CD4-positive, alpha-beta T cell treated with Interleukin-10 for 1 hour (primary cell): ENCODE measurements at places on chromosomes 6 and 20.
A peak's percentile ranks its signal among the peaks of the same experiment; 100 is the strongest.

- no peak for DNase-seq
These were observed 16.1 kb upstream of the LAMP5 start for GRCh38 chr20:9498322-9498721.

- no peak for DNase-seq
These were observed 263.6 kb downstream of the CD83 start for GRCh38 chr6:14380901-14381828.

DNA sequence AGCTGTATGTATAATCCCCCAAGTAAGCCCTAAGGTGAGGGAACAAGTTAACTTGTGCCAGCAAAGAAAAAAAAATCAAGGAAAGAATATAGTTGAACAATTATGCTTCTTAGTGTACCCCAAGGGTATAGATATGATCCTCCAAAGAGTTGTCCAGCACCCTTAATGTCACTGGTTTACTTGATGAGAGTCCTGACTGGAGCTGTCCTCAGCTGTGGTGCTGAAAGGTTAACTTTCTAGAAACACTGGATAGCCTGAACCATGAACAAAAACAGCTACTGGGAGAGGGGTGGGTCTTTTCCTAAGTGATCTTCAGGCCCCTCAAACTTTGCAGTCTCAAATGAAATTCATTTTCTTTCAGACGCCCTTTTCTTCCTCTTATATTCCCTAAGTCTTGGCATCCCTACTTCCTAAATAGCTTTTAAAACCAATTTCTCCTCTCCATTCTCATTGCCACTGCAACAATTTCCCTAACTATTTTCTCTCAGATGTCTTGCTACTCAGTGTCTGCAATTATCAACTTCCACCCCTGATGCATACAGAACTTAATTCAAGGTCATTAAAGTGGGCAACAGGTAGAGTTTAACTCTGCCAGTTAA lies 83.5 kb upstream of the PROKR2 start:
- DNase-seq: no peak

DNA sequence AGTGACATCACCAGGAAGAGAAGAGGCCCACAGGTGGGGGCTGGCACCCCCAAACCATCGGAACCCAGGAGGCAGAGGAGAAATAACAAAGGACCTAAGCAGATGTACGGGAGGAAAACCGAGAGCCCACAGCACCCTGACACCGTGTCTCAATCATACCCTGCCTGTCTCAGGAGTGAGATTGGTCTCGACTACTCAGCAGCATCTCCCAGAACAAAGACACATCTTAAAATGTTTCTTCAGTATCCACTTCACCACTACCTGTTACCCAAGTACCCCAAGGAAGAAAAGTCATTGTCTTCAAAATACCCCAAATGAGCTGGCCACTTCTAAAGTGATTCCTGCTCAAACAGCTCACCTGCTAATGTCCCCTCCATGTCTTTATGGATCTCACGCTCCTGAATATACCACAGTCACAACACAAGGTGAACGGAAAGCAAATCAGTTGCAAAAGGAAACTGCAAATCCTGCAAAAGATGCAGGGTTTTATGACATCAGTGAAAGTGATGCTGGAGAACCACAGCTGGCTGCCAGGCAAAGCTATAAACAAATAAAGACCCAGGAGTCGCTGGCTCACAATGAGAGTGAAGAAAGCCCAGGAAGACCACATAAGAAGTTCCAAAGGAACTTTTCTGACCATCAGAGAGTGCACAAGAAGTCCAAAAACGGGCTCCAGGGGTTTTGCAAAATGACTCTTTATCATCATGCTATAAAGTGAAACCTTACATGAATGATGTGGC lies 44.1 kb downstream of the PREX1 start:
- DNase-seq: peak; percentile 65

DNA sequence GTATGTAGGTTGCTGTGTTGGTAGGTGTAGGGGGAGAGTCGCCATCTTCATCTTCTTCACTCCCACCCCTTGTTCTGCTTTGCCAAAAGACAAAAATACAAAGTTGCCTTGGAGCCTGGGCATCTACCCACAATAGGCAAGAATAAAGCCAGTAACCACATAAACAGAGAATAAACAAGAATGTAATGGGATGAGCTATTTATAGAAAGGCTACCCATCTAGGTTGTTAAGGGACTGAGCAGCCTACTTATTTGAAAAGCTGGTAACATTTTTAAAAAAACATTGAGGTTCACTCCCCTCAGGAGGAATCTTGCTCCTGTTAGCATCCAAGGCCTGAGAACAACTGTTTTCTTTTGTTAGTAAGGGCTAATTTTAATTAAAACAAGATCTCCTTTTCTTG lies 301.4 kb upstream of the STXBP5 start:
- DNase-seq: no peak

GRCh38 chr6:98343797-98344196 lies 490.6 kb upstream of the POU3F2 start:
- DNase-seq: no peak

DNA sequence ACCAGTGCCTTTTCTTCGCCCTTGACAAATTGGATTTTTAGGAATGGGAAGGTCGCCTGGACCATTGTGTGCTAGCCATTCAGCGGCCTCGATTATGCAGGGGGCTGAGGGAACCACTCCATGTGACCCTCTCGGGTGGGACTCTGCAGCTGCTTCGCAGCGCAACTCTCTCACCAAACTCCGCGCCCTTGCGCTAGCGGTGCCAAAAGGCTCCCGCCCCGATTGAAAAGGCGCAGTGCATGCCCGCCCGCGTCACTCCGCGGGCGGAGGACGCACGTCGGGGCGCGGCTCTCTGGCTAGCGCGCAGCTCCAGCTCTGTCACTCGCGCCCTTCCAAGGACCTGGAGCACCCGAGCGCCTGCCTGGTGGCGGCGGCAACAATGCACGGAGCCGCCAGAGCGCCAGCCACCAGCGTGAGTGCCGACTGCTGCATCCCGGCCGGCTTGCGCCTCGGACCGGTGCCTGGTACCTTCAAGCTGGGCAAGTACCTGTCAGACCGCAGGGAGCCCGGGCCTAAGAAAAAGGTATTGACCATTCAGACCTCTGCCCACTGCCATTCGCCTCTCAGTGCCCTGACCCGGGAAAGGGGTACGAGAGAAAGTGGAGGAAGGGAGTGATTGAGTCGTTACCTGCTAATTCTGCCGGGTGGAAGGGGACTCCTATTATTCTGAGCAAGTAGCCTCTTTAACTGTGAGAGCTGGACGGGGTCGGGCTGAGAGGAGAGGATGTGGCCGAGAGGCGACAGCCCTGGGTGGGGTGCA lies at the start of gene PRDM13:
TSS of gene PRDM13 (plus strand) at position 178 of the 760 bp plus-strand sequence. CDS start at position 380, 202 bp downstream.
- DNase-seq: no peak

GRCh38 chr6:166488076-166488685 lies 98.3 kb downstream of the RAMACL start:
- DNase-seq: peak; percentile 88

- no peak for DNase-seq
These were observed 198.6 kb downstream of the BACH2 start for GRCh38 chr6:90098001-90098531.

GRCh38 chr6:69816569-69816968 lies 19.8 kb upstream of the LMBRD1 start:
- peak; percentile 44 for DNase-seq

- no peak for DNase-seq
These were observed 8.8 kb downstream of the CDH4 start for GRCh38 chr20:61260905-61261304.

DNA sequence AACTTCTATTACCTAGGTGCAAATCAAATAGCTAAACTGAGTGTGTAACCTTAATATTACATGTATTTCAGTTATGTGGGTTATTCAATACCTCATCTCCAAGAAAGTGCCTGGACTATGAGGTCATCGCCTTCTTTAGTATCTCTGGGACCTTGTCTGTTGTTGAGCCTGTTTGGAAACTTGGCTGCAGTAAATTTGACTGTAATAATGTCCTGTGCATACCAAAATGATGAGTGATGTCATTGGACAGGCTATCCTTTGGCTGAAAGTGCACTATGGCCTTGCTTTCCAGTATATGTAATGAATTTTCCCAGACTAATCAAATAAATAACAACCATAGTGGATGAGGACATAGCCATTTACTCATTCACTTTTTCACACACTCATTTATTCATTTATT lies 455.1 kb downstream of the ADGRB3 start:
- no peak for DNase-seq

DNA sequence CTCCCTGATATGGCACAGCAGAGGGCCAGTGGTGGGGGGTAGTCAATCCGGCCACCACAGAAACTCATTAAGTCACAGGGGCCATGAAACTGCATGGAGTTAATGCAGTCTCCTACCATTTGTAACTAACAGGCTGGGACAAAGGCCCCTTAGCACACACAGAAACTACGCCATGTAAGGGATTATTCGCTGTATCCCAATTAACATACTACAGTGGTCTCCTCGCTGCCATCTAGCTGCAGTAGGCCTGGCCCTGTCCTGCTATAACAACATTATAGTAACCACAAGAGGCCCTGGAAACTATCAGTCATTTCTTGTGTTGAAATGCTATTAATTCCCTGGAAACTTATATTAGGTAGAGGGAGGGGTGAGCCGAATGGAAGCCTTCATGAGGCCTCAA lies 72.3 kb upstream of the CCN2 start:
- DNase-seq: no peak

DNA sequence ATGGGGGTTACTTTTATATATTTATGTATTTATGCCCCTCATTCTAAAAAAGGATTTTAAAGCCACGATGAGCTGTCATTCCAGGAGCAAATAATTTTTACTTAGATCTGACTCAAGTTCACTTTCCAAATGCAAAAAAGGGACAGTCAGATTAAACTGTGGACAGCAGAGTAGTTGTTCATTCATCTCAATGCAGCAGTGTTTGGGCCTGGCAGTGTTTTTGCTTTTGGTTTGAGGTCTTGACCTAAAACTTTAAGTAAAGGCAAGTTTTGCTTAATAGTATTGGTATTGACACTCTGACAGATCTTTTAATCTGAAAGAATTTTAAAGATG lies 13.9 kb downstream of the JARID2 start:
- no peak for DNase-seq

DNA sequence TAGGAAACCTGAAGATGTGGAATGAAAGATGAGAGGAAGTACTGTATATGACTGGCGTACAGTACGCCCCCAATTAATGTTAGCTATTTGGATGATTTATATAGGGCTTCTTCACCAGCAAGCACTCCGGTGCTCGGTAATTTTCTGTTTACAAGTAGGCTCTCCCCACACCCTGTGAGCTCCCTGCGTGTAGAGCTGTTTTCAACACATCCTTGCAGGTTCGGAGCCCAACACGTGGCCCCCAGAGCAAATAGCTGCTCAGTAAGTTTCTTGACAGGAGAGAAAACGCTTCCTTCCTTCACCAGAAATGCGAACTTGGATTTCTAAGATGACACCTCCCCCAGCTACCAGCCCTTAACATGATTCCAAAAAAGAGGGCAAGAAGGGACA lies 1.2 kb upstream of the RAB22A start:
- peak; percentile 39 for DNase-seq

GRCh38 chr6:4382362-4382853 lies 247.0 kb upstream of the ECI2 start:
- DNase-seq: no peak

DNA sequence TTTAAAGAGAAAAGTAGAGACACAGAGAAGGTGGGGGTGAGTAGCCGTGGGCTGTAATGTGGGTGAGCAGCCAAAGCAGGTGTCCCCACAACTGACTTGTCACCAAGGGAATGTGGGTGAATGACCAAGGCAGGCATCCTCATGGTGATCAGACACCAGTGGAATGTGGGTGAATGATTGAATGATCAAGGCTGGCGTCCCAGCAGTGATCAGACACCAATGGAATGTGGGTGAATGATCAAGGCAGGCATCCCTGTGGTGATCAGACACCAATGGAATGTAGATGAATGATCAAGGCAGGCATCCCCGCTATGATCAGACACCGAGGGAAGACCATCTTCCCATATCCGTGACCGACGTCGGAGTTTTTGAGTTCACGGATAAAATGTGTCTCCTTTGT lies 49.8 kb upstream of the OR14J1 start:
- DNase-seq: no peak

- DNase-seq: no peak
These were observed 74.0 kb downstream of the ZBTB2 start for GRCh38 chr6:151317103-151317994.

- DNase-seq: no peak
These were observed 7.6 kb upstream of the FAM110A start for GRCh38 chr20:825710-826421.

DNA sequence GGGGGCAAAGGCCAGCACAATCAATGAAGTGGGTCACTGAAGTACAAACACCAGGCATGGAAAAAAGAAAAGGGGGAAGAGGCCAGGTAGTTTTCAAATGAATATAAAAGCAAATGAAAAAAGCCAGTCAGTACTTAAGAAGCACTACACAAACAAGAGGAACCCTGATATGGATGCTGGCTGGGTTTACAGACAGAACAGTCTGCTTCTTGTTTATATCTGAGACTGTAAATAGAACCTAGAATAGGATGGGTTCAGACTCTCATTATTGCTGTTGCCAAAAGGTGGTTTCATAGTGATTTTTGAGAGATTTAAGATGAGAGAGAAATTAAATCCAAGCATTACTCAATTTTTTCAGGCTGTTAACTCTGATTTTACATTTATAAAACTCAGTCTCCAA lies 24.1 kb downstream of the USP45 start:
- DNase-seq: no peak

DNA sequence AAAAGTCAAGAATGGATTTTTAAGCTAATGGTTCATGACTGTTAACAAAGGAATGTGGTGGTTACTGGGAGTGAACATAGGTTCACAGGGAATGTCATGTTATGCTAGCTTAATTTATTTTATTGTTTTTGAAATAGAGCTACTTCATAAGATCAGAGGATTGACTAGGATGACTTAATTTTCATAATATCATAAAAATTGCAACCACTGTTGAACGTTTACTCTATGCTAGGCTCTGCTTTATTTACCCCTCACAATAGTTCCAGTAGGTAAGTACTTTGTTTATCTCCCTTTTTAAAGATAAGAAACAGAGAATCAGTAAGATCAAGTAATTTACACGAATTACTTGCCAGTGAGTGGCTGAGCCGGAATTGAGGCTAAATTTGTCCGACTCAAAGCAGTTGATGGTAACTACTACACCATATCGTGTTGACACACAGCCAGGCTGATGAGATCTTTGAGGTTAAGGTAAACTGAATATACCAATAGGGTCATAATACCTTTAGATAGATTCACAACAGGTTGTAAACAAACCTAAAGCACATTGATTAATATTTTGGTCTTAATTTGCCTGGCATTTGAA lies 194.6 kb upstream of the CITED2 start:
- DNase-seq: no peak

GRCh38 chr20:10622657-10623418 lies 51.0 kb downstream of the JAG1 start:
- DNase-seq: no peak

DNA sequence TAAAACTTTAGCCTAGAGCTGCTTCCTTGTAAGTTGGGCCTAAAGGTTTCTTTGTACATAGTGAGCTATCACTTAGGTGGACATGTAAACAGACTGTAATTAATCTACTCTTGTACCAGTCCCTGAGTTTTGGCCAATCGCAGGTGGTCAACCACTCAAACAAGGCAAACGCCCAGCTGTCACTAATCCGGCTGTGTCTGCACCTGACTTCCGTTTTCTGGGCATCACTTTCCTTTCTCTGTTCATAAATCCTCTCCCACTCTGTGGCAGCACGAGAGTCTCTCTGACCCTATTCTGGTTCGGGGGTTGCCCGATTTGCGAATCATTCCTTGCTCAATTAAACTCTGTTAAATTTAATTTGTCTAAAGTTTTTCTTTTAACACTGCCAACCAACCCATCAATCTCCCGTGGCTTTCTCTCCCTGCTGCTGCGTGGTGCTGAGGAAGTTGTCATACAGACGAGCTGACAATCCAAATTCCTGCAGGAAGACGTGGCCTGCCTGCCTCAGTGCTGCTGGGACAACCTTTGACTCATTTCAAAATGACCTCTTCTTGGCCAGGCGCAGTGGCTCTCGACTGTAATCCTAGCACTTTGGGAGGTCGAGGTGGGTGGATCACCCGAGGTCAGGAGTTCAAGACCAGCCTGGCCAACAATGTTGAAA lies 206.3 kb downstream of the QKI start:
- no peak for DNase-seq
